ENCODE measurements at places on chromosomes 7 and 10.

DNA sequence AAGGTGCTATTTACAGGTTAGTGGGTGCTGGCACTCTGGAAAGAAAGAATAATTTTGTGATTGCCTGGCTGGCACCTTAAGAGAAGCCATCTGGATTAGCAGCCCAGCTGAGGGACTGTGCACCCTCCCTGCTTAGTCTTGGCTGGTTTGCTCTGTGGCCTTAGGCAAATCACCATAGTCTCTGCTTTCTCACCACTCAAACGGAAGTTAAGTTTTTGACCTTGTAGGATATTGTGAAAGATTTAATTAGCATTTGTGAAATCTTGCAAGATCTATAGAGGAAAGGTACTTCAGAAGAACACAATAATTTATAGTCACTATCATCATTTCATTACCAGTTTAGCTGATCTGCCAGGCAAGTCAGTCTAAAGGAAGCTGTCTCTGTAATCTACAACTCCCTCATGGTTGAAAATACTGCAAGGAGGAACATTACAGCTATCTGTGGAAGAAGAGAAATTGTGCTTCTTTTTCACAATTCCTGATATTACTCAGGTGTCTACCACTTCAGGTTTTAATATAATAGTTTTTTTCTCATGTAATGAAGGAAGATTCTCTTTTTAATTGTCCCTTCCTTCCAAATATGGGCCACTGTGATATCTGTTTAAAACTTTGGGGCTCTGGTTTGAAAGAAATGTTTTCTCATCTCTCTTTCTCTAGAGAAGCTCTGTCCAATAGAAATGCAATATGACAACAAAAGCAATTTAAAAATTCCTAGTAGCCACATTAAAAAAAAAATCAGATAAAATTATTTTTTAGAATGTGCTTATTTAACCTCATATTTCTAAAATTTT lies 219.6 kb downstream of the PTEN start:
- DNase-seq, result no peak

DNA sequence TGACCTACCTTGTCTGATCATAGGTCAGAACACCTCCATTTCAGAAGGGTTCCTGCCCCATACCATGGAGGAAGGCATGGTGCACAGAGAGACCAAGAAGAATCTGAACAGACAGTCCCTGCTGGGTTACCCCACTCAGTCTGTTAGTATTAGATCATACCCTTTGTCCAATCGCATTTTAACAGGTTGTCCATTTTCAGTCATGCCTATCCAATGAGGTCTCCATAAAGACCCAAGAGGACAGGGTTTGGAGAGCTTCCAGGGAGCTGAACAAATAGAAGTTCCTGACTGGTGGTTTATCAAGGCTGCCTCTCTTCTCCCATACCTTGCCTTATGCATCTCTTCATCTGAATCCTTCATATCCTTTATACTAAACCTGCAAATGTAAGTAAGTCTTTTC lies 21.2 kb upstream of the SLC16A12 start:
- no peak for DNase-seq

- no peak for DNase-seq
These were observed 10.4 kb upstream of the TRIM8 start for GRCh38 chr10:102633848-102634247.

GRCh38 chr10:95605163-95605562 lies 44.0 kb upstream of the SORBS1 start:
- peak; percentile 19 for DNase-seq

DNA sequence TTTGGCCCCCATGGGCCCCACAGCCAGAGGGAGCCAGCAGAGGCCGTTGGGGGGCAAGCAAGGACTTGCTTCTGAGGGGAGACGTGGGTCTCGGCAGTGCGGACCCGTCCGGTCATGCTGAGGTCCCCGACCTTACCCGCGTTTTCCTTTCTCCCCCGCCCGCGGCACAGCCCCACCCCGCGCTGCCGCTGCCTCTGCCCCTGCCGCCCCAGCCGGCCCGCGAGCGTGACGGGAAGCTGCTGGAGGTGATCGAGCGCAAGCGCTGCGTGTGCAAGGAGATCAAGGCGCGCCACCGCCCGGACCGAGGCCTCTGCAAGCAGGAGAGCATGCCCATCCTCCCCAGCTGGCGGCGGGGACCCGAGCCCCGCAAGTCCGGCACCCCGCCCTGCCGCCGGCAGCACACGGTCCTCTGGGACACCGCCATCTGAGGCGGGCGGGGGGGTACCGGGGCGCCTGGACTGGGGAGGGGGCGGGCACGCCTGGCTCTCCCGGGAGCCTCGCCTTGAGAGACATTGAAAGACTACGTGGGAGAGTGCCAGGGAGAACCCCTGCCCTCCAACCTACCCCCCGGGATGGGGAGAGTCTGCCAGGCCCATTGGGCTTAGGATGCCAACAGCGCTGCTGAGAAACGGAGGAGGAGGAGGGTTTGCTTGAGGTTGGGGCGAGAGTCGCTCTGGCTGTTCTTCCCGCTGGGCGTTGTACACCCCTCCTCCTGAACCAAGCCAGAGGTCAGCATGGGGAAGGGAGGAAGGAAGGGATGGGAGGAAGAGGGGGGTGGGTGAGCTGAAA lies 9.9 kb downstream of the NYAP1 start:
- no peak for DNase-seq

DNA sequence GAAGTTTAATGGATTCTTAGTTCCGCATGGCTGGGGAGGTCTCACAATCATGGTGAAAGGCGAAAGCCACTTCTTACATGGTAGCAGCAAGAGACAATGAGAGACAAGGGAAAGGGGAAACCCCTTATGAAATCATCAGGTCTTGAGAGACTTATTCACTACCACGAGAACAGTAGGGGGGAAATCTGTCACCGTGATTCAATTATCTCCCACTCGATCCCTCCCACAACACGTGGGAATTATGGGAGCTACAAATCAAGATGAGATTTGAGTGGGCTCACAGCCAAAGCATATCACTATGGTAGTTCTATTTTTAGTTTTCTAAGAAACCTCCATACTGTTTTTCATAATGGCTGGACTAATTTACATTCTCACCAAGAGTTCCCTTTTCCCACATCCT lies 36.7 kb downstream of the SPAM1 start:
- DNase-seq, result no peak

GRCh38 chr10:4770801-4771553 lies 55.0 kb upstream of the AKR1E2 start:
- no peak for DNase-seq

DNA sequence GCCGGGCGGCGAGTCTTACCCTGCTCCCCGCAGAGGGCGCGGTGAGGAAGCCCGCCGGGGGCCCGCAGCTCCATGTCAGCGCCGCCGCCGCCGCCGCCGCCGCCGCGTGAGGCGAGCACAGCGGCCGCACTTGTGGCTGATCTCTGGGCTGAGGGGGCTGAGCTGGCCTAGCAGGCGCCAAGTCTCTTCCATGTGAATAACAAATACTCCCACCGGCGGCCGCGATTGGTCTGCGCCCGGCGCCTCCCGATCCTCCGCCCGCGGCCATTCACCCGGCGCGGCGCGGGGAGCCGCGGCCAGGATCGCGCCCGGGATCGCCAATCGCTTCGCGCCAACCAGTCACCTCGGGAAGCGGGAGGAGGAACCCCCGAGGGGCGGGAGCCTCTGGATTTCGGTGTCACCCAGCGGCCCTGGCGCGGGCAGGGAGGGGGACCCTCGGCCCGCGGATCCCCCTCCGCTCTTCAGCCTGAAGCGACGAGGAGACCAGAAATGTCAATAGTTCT lies at the start of gene GRM8:
Gene GRM8 (minus strand): TSS at position 164 of the 503 bp plus-strand sequence.
- peak; percentile 64 for DNase-seq

- DNase-seq, result peak; percentile 74
These were observed 121.7 kb upstream of the TRIM24 start for GRCh38 chr7:138338361-138338760.

DNA sequence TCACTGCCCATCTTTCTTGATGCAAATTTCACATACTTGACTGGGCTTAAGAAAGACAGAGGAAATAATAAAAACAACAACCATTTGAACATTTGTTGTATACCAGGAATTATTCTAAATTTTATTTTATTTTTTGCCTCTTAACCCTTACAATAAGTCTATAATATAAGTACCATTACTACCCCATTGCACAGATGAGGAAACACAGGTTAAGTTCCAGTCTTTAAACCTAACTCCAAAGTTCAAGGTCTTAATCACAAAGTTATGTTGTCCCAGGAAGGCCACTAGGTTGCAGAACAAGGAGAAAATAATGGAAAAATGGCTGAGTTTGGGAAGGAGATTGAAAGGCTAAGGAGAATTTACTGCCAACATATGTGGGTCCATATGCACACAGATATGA lies 3.5 kb downstream of the FKBP14 start:
- no peak for DNase-seq

GRCh38 chr7:67923286-67923685 lies 926.7 kb downstream of the TYW1 start:
- DNase-seq, result no peak

DNA sequence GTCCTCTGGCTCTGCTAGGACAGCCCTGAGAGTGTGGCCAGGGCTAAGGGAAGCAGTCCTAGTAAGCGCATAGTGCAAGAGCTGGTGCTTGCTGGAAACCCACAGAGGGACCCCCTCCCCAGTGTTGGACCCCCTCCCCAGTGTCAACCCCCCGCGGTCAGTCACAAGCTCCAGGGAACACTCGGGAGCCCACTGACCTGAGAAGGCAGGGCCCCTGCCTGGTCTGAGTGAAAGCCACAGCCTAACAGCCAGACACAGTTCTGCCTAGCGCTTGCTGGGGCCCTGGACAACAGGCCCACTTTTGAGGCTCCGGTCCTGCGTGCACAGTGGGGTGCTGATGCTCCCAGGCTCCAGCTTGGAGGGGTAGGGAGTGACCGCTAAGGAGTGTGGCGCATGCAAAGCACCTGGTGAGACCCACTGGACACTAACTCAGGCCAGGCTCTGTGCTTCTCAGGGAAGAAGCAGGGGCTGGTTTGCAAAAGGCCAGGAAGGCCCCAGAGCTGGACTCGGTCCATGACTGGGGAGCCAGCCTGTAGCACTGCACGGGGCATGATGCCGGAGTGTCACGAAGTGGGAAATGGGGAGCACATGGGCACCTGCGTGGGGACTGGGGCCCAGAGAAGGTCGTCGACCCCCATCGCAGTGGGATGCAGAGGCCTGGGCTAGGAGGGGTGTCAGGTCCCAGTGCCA lies 175.8 kb upstream of the PPP2R2D start:
- DNase-seq, result peak; percentile 12

DNA sequence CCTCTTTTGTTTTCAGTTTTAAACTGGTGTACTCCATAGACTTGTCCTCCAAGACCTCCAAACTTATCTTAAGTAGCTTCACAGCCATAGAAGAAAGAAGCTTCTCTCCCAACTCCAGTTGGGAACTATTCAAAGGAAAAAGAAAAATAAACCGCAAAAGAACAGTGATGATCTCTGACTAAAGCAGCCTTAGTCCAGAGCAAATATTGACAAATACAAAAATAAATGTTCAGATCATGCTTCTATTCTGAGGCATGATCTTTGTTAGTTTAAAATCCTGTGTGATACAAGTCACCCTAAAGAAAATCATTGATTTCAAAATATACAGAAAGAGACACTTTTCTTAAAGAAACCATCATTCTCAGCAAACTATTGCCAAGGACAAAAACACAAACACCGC lies 373.0 kb upstream of the SMIM30 start:
- no peak for DNase-seq

GRCh38 chr7:132022188-132022587 lies 465.8 kb upstream of the PODXL start:
- DNase-seq, result no peak

DNA sequence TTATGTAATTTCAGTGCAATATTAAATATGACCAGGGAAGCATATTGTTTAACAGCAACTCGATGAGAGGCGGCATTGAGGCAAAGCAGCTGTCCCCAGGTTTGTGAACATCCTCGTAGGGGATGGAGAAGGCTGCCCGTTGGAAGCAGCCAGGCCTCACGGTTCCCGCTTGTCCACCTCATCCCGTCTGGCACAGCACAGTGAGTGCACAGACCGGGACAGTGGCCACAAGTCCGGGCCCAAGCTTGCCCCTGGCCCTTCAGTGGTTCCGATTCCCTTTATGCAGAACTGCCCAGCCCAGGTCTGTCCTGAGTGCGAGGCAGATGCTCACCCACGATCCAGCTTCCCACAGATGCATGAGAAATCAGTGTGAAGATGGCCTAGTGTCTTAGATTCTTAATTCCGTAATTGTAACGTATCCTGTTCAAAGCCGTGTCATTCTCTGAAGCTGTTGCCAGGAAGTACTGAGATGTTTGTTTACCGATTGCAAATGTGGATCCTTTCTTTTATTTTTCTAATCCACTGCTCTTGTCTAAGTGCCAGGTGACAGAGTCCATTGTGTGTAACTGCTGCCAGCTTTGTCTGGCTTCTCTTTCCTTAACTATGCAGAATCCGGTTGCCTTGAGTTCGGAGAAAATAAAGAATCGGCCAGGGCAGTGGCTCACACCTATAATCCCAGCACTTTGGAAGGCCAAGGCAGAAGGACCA lies 35.5 kb downstream of the PFKP start:
- DNase-seq, result no peak

GRCh38 chr7:108328174-108328651 lies 128.0 kb downstream of the NRCAM start:
- no peak for DNase-seq

DNA sequence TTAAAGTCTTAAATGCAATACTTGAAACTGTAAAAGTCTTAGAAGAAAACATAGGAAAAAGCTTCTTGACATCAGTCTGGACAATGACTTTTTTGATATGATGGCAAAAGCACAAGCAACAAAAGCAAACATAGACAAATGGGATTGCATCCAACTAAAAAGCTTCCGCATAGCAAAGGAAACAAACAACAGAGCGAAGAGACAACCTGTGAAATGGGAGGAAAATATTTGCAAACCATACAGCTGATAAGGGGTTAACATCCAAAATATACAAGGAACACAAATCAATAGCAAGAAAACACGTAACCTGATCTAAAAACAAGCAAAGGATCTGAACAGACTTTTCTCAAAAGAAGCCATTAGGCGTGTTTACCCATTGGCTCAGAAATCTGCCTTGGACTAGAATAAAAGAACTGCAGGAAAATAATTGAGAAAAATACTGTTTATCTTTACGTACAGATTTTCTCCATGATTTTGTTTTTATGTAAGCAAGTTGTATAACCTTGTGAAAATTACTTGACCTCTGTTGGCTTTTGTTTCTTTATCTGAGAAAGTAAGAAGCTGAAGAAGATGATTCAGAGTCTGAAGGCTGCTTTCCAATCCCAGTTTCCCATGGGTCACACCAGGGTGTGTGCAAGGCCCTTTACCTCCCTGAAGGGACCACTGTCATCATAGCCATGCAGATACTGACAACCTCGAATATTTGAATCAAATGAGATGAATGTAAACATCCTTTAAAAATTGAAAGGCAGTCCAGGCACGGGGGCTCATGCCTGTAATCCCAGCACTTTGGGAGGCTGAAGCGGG lies 99.1 kb upstream of the LANCL2 start:
- no peak for DNase-seq

DNA sequence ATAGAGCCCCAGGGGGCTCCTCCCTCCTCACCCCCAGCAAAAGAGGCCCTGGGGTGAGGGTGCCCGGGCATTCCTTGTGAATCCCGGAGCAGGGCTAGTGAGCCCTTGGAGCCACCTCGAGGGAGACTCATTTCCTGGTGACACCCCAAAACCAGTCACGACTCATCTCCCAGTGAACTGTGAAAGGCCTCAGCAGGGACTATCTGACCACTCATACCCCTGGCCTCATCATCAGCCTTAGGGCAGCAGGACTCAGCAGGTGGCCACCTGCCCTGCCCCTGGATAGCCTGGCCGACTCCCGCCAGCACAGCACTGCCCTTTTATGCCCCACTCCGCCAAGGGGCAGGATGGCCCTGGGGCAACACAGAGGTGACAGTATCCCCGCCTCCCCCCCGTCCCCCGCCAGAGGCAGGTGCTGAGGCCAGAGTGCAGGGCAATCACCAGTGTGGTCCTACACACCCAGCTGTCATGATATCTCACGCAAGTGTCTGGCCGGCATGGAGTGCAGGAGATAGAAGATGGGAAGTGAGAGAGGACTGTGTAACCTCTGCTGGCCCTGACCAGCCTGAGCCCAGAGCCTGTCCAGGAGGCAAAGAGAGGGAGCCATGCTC lies 3.2 kb downstream of the SNCG start:
- no peak for DNase-seq
